ENCODE measurements at places on chromosomes 11 and 22. TPM values are rescaled to one million over a fixed set of nuclear protein-coding genes. Genes with fewer than 3 reads are reported as not detected.

- H3K36me3 ChIP-seq = no peaks in the 10 kb centered on the region
- no peak overlapping the region for H3K4me3 ChIP-seq
- no peaks in the 10 kb centered on the region for H3K4me1 ChIP-seq
- no peak overlapping the region for H3K27ac ChIP-seq
Measured at GRCh38 chr11:66579017-66579606, 10.7 kb upstream of the CTSF start.

Gene MN1
- 4.5 TPM for total RNA-seq

DNA sequence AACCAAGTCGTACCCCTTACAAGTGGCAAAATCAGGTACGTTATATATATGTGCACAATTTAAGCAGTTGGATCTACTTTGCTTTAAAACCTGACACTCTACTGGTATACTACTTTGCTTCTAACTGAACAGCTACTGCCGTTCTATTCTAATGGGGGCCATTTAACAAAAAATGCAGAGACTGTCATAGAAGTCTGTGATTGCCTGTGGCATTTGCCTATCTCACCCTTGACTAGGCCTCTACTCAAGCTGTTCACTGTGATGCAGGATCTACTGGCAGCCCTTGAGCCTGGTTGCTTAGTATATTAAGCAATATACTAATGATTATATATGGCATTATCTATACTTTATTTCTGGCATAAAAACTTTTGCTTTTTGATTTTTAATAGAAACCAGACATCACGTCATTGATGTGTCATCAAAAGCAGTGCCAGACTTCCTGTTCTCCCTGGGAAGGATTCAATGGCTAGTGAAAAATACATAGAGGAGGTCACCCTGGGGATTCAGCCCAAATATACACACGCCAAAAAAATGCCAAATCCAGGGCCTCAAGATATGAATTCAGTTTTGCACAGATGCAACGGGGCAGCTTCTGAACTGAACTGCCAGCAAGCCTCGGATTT is 40.0 kb upstream of the FIBIN start:
- H3K27ac ChIP-seq = no peak overlapping the region
- no peak overlapping the region for H3K4me3 ChIP-seq
- no peaks in the 10 kb centered on the region for H3K4me1 ChIP-seq
- DNase-seq = no peak
- no peaks in the 10 kb centered on the region for H3K36me3 ChIP-seq

DNA sequence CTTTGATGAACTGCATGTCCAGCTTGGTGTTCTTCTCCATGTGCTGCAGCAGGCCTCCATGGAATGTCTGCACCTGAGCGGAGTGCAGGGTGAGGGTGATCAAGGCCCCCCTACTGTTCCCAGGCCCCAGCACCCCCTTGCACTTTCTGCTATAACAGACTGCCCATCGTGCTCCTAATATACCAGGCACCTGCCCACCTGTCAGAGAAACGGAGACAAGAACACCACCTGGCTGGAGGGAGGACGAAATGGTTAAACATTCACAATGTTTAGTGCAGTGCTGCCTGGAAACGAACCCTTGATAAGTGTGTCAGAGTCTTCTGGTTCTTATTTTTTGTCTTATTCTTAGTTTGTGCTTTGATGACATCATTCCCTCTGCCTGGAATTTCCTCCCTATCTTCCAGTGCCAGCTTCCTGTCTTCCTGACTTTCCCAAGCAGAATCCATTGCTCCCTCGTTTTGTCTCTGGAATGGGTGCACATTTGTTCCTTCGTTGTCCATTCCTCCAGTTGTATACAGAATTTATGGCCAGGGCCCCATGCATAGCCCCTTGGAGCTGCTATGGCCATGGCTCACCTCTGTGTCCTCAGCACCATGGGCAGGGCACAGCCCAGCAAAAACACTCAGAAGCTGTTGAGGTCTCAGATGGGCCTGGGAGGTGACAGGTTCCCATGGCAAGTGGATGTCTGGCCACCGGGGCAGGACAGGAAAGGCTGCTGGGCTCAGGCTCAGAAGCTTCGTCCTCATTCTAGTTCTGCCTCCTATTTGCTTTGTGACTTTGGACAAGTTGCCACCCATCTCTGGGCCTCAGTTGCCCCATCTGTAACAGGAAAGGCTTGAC is 11.9 kb downstream of the BAIAP2L2 start:
- DNase-seq = no peak
- no peaks in the 10 kb centered on the region for H3K36me3 ChIP-seq
- H3K4me3 ChIP-seq = no peak overlapping the region

DNA sequence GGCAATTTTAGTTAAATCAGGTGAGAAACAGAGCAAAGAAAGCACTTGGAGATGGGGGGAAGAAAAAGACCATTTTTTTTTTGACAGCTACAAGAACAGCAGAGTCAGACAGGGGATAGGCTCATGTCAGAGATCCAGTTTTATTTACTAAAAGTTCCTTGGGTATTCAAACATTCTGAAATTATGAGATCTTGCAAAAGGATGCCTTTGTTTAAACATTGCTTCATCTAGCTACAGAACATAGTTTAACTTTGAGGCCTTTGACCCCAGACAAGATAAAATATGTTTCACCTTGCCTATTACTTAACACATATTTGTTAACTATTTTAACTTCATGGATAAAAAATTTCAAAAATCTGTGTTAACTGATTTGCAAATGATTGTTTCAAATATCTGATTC is 6.4 kb downstream of the GLYATL1 start:
- H3K4me1 ChIP-seq = no peaks in the 10 kb centered on the region
- no peaks in the 10 kb centered on the region for H3K36me3 ChIP-seq
- no peak overlapping the region for H3K27ac ChIP-seq
- H3K27me3 ChIP-seq = no peaks in the 10 kb centered on the region
- DNase-seq = no peak

- no peak for DNase-seq
- no peaks in the 10 kb centered on the region for H3K27me3 ChIP-seq
- H3K36me3 ChIP-seq = peaks cover 51% of the 10 kb centered on the region
- H3K4me3 ChIP-seq = no peak overlapping the region
- H3K27ac ChIP-seq = peak overlapping the region; percentile 53
- peaks cover 25% of the 10 kb centered on the region for H3K4me1 ChIP-seq
Measured at GRCh38 chr11:58626934-58627483, 4.5 kb downstream of the CNTF start.
